ENCODE measurements at places on chromosomes 3 and 15.

GRCh38 chr3:159319156-159319555 is 517.3 kb downstream of the MFSD1 start:
- no peak for DNase-seq

GRCh38 chr3:85254738-85255137 is 295.9 kb downstream of the CADM2 start:
- DNase-seq = no peak

GRCh38 chr15:33283576-33283975 is 27.2 kb upstream of the RYR3 start:
- no peak for DNase-seq

GRCh38 chr3:129006864-129007263 is 5.8 kb downstream of the EFCC1 start:
- no peak for DNase-seq

DNA sequence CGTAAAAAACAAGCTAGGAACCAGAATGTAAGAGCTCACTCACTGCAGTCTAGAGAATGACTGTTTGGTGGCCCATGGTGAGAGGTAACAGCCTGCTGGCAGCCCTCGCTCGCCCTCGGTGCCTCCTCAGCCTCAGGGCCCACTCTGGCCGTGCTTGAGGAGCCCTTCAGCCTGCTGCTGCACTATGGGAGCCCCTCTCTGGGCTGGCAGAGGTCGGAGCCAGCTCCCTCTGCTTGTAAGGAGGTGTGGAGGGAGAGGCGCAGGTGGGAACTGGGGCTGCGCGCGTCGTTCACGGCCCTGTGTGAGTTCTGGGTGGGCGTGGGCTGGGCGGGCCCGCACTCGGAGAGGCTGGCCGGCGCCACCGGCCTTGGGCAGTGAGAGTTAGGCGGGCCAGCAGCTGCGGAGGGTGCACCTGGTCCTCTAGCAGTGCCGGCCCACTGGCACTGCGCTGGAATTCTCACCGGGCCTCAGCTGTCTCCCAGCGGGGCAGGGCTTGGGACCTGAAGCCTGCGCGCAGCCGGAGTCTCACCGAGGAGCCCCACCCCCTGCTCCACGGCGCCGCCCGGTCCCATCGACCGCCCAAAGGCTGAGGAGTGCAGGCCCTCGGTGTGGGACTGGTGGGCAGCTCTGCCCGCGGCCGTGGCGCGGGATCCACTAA is 420.6 kb downstream of the RBMS3 start:
- DNase-seq = no peak

- DNase-seq = no peak
Measured at GRCh38 chr15:46502667-46503066, 867.8 kb downstream of the SQOR start.

- no peak for DNase-seq
Measured at GRCh38 chr3:133747907-133748639, 1.9 kb downstream of the TF start.

DNA sequence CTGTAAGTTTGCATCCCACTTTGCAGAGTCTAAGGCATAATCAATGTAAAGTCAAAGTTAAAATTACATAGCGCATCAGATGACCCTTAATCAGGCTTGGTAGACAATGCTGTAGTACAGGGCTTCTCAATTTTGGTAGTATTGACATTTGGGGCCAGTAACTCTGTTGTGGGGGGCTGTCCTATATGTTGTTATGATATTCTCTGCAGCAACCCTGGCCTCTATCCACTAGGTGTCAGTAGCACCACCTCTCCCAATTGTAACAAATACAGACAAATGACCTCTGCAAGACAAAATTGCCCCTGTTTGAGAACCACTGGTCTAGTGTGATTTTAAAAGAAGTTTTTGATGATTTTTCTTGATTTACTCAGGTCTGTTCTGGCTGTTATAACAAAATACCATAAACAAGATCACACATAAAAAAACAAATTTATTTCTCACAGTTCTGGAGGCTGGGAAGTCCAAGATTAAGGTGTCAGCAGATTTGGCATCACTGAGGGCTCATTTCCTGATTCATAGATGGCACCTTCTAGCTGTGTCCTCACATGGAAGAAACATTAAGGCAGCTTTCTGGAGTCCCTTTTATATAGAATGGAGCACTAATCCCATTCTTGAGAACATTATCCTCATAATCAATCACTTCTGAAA is 37.6 kb upstream of the SLC9A9 start:
- DNase-seq = no peak

DNA sequence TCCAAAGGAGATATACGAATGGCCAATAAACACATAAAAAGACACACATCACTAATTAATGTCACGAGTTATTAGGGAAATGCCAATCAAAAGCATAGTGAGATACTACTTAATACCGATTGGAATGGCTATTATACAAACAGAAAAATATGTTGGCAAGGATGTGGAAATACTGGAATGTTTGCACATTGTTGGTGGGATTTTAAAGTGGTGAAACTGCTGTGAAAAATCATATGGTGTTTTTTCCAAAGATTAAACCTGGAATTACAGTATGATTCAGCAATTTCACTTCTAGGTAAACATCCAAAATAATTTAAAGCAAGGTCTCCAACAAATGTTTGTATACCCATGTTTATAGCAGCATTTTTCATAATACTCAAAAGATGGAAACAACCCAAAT is 765.5 kb downstream of the VGLL3 start:
- DNase-seq = no peak

DNA sequence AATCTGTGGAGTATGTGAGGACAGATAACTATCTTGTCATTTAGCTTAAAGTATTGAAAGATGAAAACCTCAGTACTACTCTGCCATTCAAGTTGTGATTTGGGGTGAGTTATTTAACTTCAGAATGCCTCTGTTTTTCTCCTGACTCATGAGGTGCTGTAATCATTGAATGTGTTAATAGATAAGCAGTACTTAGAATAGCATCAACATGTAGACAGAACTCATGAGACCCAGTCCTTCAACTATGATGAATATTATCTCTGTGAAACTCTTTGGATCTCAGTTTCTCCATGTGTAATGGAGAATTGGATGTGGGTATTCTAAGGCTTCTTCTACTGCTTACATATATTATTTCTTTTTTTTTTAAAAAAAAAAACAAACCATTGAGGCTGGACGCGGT is 431.4 kb downstream of the GRM7 start:
- no peak for DNase-seq

DNA sequence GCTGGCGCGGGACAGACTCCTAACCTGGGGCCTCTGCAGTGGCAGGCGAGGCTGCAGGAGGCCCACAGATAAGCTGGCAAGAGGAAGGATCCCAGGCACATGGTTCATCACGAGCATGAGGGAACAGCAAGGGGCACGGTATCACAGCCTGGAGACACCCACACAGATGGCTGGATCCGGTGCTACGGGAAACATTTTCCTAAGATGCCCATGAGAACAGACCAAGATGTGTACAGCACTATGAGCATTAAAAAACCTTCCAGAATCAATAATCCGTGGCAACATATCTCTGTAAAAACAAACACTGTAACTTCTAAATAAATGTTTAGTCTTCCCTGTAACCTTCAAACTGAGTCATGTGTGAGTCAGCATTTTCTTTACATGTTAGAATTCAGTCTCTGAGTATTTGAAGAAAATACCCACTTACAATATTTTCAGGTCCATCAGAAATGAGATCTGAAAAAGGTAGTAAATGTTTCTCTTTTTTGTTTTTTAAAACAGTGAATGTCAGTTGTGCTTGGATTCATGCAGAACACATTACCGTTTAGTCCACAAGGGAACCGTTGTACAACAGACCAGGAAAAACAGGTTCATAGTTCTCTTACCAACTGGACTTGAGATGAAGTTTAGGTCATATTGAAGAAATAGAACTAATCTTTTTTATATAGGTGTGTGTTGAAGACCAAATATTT is 75.9 kb downstream of the BOC start:
- no peak for DNase-seq

GRCh38 chr15:29470794-29471193 is 201.2 kb upstream of the NSMCE3 start:
- no peak for DNase-seq

GRCh38 chr3:140375002-140375401 is 302.9 kb upstream of the TRIM42 start:
- no peak for DNase-seq

DNA sequence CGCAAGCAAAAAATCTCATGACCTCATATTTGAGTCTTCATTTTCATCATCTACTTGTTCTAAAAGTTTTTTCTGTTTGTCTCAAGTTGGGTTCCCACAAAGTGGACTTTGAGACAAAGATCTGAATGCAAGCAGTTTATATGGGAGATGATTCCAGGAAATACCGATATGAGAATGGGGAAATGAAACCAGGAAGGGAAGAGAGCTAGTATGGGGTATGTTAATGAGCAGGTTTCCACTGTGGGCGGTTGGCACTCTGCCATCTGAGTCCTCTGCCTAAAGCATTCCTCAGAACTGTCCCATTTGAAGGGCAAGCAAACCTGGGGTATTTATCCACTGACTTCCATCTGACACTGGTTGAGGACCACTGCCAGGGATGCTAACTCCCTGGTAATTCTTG is 8.8 kb downstream of the ADPRH start:
- no peak for DNase-seq

DNA sequence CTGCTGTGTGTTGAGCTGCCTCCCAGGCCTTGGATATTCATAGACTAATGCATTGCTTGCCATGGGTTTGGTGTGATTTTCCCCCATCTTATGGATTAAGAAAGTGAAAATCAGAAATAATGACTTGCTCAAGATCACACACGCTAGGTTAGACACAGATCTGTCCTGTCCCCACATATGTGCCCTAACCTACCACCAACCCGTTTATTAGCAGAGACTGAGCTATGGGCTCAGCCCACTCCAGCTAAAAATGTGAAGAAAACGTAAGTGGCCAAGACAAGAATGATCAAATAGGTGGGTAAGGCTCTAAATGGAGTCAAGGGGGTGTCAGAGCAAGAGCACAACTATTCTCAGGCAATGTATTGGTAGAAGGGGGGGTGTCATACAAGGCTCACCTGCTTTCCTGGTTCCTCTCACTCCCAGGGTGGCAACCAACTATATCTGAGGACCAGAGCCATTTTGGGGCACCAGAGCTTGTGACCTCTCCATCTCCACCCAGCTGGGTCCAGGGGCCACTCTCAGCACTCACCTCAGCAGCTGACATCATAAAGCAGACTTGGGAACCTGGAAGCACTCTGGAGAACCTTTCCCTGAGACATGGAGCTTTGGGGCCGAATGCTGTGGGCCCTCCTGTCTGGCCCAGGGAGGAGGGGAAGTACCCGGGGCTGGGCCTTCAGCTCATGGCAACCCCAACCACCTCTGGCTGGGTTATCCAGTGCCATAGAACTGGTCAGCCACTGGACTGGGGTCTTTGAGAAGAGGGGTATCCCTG is 1.4 kb downstream of the HEMK1 start:
- DNase-seq = no peak

- no peak for DNase-seq
Measured at GRCh38 chr3:8767256-8767666, 2.2 kb downstream of the OXTR start.

DNA sequence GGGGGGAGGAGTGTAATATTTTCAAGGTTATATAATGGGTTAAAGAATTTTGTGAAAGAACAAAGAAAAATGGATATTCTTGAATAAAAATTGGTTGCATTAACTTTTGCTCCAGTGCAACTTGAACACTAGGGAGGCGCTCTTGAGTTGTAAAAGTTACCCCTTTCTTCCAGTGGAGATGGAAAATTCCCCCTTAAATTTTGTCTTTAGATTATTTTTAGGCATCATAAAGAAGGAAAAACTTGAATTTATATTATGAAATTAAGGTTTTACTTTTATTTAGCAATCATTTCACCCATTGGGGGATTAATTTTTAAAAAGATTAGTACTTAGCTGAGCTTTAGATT is 550 bp upstream of the CHD2 start:
- no peak for DNase-seq

GRCh38 chr3:51396401-51396800 is 5.3 kb downstream of the RBM15B start:
- no peak for DNase-seq

DNA sequence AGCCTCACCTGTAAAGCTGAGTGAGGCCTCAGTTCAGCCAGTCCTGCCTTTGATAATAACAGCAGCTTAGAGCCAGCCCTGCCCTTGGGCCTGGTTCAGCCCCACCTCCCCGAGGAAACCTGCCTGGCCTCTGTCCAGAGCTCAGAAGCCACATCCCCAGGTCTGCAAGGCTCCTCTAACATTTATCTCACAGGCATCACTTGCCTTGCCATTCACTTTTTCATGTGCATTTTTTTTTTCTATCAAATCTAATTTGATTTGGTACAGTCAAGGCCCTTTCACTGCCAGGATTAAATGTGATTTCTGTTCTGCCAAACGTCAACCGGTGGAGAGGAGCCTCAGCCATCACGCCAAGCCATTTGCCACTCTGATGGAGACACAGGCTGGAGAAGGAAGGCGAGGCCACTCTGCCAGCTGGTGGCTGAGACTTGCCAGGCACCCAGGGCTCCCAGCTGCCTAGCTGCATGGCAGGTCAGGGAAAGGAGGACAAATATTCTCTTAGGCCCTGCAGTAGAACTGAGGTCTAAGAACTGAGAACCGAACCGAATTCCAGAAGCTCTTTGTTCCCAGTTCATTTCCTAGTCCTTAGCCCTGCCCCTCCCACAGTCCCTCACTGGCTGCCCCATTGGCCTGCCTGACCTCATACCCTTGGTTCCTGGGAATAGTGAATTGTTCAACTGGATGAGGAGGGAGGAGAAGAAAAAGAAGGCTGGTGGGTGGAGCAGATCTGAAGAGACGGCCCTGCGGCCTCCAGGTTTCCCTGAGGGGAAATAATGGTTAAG is 76.4 kb downstream of the SPSB4 start:
- no peak for DNase-seq

GRCh38 chr15:93268066-93268465 is 179.1 kb upstream of the RGMA start:
- no peak for DNase-seq

GRCh38 chr15:68833700-68834331 is 13.1 kb upstream of the ANP32A start:
- no peak for DNase-seq

- no peak for DNase-seq
Measured at GRCh38 chr3:95810462-95810861, 1003.9 kb upstream of the EPHA6 start.

GRCh38 chr3:115169808-115170207 is 22.7 kb upstream of the ZBTB20 start:
- no peak for DNase-seq

- no peak for DNase-seq
Measured at GRCh38 chr3:177816667-177817208, 619.5 kb upstream of the TBL1XR1 start.

DNA sequence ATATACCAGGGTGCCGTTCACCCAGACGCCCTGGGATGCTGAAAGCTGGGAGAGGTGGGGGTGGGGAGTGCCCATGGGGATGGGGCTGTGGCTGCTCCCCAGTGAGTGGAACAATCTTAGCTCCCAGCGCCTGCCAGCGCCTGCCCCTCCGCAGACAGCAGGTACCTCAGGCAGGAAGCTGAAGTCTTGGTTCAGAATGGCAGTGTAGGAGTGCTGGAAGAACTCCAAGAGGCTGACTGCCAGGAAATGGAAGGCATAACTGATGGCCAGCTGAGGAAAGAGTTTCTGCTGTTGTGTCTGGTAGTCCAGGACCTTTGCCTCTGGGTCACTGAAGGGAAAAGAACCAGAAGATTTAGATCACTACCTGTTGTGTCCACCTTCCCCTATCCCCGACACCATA is 8.4 kb downstream of the ACOX2 start:
- no peak for DNase-seq

Data from activated CD8-positive, alpha-beta memory T cell treated with anti-CD3 and anti-CD28 coated beads for 1 hour (primary cell).